ENCODE measurements at places on chromosomes 7 and 10. TPM values are rescaled to one million over a fixed set of nuclear protein-coding genes. Genes with fewer than 3 reads are reported as not detected.

DNA sequence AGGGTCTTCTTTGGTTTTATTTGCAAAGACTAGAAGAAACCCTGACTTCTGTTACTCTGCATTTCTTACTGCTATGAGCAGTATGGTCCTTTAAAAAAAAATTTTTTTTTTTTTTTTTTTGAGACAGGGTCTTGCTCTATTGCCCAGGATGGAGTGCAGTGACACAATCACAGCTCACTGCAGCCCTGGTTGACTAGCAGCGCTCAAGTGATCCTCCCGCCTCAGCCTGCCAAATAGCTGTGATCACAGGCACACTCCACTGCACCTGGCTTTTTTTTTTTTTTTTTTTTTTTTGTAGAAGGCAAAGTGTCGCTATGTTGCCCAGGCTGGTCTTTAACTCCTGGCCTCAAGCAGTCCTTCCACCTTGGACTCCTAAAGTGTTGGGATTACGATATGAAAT lies 17.4 kb downstream of the CNNM2 start:
- DNase-seq, result no peak

GRCh38 chr10:124217906-124218804 lies 124.8 kb upstream of the CHST15 start:
- no peak for DNase-seq

- DNase-seq, result no peak
Observed at GRCh38 chr7:124674451-124674850, 91.1 kb downstream of the GPR37 start.

GRCh38 chr10:71696628-71697326 lies 22.8 kb downstream of the C10orf105 start:
- peak; percentile 14 for DNase-seq

The OR13A1 gene
- total RNA-seq, result not detected

- no peak for DNase-seq
Observed at GRCh38 chr7:21357151-21358097, 70.5 kb upstream of the SP4 start.

DNA sequence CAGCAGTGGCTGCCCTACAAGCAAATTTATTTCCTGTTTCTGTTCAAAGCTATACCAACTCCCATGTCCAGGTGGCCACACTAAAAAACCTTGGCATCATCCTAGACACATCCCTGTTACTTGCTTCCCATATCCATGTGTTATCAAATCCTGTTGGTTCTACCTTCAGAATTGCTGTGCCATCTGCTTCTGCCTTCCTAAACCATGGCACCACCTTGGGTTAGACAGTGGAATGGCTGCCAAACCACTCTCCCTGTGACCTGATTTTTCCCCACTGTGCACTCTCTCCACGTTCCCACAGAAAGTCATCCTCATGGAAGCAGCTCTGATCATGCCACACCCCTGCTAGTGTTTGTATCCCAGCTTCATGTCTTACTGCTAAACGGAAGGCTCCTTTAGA lies 697.6 kb upstream of the GALNT17 start:
- DNase-seq, result no peak

DNA sequence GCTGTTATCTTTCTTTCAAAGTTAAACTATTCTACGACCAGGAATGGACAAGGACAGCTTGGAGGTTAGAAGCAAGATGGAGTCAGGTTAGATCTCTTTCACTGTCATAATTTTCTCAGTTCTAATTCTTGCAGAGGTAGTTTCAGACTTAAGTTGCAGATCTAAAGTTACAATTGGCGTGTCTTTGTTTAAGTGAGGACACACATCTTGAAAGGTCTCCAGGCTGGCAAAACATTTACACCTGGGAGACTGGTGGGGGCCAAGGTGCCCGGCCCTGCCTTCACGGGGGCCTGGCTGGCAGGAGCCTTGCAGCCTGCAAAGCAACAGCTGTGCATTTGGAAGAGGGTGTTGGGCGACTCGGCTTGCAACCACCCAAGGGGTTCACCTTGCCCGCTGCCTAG lies 1.7 kb upstream of the DYNC2I1 start:
- no peak for DNase-seq

DNA sequence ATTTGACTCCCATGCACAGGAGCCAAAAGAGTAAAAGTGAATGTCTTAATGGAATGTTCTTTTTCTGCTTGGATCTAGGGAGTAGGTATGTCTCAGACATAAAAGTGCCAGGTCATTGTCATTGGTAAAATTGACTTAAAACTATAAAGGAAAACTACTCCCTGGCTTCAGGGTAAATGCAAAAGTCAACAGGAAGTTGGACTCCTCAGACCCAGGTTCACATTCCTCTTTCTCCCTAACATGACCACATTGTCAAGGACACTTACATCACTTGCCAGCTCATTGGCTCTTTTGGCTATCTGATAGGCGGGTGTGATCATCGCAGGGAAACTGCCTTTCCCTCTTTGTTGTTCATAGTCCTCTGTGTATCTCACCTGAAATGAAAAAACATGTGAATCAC lies 13.7 kb downstream of the NRAP start:
- no peak for DNase-seq

The ZNF862 gene
- total RNA-seq, result 8.0 TPM

- no peak for DNase-seq
Observed at GRCh38 chr10:113272511-113272910, 280.3 kb upstream of the HABP2 start.

DNA sequence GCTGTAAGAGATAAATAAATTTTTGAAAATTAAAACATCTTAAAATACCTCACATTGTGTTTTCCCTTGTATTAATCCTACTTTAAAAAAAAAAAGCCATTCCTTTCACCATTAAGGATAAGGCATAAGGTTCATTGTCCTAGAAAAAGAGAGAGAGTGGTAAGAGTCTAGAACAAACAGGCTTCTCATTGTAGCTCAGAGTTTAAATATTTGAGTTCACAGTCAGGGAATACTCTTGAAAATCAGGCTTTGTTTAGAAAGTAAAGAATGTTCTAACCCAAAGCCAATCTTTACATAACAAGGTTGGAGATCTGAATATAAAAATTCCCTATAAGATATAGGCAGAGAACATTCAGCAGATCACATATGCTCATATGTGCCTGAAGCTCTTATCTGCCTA lies 40.2 kb upstream of the TES start:
- DNase-seq, result no peak

DNA sequence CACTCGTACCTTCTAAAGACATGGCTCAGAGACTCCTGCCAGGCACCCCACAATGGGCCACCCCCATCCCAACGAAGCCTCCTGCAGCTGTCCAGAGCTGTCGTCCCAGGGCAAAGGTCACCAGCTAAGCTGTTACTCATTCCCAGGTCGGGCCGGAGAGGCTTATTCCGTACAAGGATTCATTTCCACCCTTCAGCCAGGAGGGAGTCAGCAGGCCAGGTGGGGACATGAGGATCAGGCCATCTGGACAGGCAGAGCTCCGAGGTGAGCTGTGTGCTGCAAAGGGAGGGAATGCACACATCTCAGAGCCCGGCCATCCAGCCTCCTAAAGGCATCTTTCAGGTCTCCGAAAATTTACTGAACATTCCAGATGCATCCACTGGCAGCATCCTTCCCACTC lies 63.9 kb upstream of the NANOS1 start:
- no peak for DNase-seq

DNA sequence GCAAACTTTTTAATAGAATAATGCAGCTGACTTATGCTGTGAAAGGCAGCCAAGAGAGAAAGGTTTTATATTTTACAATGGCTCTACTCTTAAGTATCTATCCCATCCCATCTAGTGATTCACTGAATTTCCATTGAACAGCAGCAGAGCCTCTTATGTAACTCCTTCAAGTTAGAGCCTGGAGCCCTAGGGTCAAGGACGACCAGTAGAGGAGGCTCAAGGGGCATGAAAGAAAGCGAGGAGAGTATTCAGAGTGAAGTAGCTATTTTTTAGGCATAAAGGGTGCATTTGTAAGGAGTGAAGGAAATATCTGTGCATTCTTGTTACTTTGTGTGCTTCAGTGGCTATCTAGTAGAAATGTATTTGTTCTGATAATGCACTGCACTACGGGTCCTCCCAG lies 180.2 kb upstream of the TPK1 start:
- no peak for DNase-seq

DNA sequence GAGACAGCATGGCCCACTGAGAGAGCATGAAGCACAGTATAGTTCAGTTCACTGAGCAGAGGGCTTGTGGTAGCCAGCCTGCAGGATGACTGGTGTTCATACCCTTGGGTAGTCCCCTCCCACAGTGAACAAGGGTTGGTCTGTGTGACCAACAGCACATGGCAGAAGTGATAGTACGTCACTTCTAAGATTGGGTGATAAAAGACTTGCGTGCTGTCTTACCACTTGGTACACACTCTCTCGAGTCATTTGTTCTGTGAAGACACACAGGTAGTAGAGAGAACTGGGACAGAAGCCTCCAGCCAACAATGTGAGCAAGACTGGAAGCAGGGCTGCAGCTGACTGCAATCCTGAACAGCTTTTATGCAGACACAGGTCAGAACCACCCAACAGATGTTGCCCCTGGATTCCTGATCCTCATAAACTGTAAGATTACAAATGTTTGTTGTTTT lies 14.6 kb downstream of the EPC1 start:
- peak; percentile 44 for DNase-seq

The SPDYE2B gene
- not detected for total RNA-seq

DNA sequence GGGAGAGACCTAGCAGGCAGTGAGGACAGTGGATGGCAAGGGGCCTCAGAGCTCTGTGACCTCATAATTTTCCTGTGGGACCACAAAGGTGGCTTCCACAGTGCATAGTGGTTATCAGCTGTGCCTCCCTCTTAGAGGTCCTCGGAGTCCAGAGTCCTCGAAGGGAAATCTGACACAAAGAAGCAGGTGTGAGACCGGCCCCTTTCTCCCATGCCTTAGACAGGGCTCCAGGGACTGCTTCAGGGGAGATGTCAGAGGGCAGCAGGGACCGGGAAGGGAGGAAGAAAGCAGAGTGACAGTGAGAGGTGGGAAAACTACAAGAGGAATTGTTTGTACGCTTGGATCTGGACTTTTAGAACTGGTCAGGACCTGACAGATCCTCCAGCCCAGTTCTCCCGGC lies 66.3 kb downstream of the BAMBI start:
- DNase-seq, result no peak

The RRP12 gene
- 10.5 TPM for total RNA-seq

- no peak for DNase-seq
Observed at GRCh38 chr10:120456626-120457430, at the start of gene PLPP4. PLPP4 (plus strand) TSS chr10:120457227; CDS start chr10:120457306, 79 bp downstream.

The RNF148 gene
- total RNA-seq, result 0.83 TPM

- no peak for DNase-seq
Observed at GRCh38 chr10:27687326-27687725, 58.3 kb downstream of the MKX start.

- DNase-seq, result no peak
Observed at GRCh38 chr10:12299222-12299965, 50.0 kb upstream of the CAMK1D start.

DNA sequence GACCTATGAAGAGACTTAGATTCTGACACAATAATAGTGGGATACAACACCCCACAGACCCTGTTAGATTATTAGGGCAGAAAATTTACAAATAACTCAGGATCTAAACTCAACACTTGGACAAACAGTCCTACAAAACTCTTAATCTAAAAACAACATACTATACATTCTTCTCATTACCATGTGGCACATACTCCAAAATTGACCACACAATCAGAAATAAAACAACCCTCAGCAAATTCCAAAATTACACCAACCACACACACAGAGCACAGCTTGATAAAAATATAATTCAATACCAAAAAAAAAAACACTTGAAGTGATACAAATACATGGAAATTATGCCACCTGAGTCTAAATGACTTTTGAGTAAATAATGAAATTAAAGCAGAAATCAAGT lies 7.8 kb downstream of the ZNF680 start:
- DNase-seq, result no peak

DNA sequence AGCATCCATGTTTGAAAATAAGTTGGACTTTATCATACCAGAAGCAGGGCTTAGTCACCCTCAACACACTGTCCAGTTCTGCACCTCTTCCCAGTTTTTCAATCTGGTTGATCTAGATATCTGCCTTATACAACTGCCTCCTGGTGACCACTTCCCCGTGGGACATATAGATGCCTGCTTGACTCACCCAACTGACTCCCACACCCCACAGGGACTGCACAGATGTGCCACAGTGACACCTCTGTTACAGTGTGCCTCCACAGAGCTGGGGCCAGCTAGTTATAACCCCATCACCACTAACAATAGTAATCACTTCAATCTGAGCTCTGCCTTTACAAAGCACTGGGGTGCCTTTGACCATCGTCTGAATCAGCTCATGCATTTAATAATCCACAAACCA lies 82.6 kb upstream of the AOAH start:
- DNase-seq, result no peak

The LRGUK gene
- under 0.01 TPM for total RNA-seq

- DNase-seq, result peak; percentile 92
Observed at GRCh38 chr10:17512341-17513001, 58.1 kb upstream of the ST8SIA6 start.

DNA sequence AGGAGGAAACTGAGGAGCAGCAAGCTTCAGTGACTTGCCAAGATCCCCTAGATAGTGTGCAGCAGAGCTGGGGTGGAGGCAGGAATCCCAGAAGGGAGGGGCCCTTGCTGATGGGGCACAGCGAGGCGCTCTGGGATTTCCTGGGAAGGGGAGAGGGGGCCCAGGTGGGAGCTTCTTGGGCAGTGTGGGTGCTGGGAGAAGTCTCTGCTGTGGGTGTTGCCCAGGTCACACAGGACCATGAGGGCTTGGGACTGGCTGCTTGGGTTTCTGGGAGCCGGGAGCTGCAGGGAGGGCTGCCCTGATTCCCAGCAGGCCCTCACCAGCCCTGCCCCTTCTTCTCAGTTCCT lies 55.2 kb downstream of the TSPAN15 start:
- no peak for DNase-seq

DNA sequence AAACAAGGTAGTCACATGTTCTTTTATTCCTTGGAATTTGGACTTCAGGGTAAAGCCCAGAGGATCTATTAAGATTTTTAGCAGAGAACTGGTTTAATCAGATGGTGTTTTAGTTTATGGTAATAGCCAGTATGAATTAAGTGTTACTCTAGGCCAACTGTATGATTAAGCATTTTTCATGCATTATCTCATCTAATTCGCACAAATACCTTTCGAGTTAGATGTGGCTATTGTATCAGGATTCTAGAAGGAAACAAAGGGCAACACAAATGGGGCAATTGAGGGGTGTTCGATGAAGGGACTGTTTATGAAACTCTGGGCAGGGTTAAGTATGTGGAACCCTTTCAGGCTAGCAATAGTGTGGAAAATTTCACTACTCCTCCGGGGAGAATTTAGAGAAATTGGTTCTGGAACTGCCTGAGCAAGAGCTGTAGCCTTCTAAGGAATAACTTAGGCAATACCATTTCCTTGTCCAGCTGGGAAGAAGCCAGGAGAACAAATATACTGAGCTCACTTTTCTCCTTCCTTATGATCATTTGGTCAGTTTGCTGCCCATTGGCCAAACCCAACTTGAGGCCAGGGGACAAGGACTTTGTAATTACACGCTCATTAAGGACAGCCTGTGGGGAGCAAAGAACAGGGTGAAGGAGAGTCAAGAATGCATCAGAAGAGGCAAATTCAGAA lies 319.0 kb upstream of the FZD1 start:
- peak; percentile 83 for DNase-seq

GRCh38 chr7:106858618-106859532 lies 6.2 kb upstream of the PIK3CG start:
- DNase-seq, result no peak

- DNase-seq, result no peak
Observed at GRCh38 chr7:131170440-131171271, 157.0 kb upstream of the MKLN1 start.

GRCh38 chr10:77686650-77687417 lies 49.2 kb upstream of the KCNMA1 start:
- no peak for DNase-seq

The SPDYE16 gene
- 0.17 TPM for total RNA-seq

Data from fibroblast of lung (primary cell).